Endodermal cell (in vitro differentiated cells): ENCODE measurements at places on chromosomes 4 and X. TPM values are rescaled to one million over a fixed set of nuclear protein-coding genes. Genes with fewer than 3 reads are reported as not detected.
A peak's percentile ranks its signal among the peaks of the same experiment; 100 is the strongest.

DNA sequence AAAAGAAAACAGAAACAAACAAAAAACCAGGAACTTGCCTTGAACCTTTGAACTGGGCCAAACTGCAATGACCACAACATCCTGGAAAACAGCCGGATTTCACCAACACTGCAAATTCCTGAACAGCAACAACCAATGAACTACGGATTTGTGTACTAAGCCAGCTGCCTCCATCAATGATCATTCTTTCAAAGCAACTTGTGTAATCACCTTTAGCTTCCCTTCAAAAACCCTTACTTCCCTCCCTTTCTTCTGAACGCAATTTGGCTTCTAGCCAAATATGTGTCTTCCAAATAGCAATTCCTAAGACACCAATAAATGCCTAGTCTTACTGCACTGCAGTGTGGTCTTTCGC lies 98.5 kb upstream of the FAM47C start:
- no peak for DNase-seq

DNA sequence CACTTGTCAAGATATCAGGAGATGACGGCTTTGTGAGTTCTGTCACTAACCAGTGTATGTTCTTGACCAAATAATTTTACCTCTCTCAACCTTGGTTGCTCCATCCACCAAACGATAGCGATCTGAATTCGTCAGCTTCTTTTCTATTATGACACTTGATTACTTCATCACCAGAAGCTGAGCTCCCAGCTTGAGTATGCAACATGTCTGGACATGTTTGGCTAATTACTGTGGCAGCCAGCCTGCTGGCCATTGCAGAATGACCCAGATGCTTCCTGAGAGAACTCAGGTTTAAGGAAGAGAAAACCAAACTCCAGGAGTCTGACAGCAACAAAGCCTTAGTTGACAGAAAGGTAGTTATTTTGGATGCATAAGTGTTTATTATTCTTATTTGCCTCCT lies 46.4 kb upstream of the PARM1 start:
- DNase-seq, result no peak

- DNase-seq, result no peak
Measured at GRCh38 chr4:16043642-16044498, 40.0 kb downstream of the PROM1 start.

DNA sequence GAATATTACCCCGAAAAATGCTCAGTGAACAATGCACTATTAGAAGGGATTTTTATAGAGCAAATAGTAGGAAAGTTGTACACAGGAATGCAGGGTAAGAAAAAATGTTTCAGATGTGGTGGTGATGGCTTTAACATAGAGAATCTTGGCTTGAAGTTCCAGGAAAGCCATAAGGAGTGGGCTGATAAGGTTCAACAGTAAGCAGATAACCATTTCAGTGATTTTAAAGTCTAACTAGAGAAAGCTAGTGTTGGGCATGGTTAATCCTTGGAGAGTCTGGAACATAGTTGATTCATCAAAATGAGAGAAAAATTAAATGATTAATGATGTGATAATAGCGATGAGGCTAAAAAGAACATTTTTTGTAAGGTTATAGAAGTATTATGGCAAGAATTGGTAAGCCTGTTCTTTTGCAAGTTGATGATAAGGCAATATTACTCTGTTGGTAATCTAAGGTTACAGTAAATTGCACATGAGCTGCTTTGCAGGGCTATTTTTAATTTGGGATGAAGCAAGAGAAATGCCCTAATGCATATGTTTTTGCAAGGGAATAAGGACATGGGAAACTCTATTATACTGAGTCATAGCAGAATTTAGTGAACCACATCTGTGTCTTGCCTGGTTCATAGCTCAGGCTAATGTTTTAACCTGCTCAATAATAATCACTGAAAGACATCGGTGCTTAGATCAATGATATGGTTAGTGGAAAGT lies 44.3 kb downstream of the GALNTL6 start:
- no peak for DNase-seq

- no peak for DNase-seq
Measured at GRCh38 chr4:17662694-17663093, 48.3 kb downstream of the MED28 start.

GRCh38 chr4:145182222-145182621 lies 1.8 kb upstream of the OTUD4 start:
- no peak for DNase-seq

- no peak for DNase-seq
Measured at GRCh38 chr4:23766344-23766743, 123.5 kb downstream of the PPARGC1A start.

- DNase-seq, result peak; percentile 85
Measured at GRCh38 chrX:130170752-130171445, 863 bp upstream of the RAB33A start.

DNA sequence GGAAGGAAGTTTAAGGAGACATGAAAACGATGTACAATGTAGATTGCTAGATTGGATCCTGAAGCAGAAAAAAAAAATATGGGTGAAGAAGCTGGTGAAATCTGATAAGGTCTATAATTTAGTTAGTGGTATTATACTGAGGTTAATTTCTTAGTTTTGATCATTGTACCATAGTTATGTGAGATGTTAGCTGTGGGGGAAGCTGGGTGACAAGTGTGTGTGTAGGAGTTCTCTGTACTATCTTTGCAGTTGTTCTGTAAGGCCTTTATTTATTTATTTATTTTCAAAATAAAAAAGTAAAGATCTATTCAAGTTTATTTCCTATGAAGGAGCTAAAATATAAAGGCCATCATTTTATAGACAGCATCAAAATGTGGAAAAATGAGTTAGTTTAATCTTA lies 12.5 kb upstream of the EXOC1 start:
- no peak for DNase-seq

Gene ATP1B4
- total RNA-seq, result not detected in 3 replicates

Gene XK
- total RNA-seq, result 0.21 to 0.55 TPM (median 0.49 TPM) in 3 replicates

Gene MSX1
- 0.86 and 1.3 TPM in 2 replicates for total RNA-seq

Gene MAGED4B
- 162 and 225 TPM in 2 replicates for total RNA-seq

Gene PDE6B
- 11.9 and 14.6 TPM in 2 replicates for total RNA-seq

DNA sequence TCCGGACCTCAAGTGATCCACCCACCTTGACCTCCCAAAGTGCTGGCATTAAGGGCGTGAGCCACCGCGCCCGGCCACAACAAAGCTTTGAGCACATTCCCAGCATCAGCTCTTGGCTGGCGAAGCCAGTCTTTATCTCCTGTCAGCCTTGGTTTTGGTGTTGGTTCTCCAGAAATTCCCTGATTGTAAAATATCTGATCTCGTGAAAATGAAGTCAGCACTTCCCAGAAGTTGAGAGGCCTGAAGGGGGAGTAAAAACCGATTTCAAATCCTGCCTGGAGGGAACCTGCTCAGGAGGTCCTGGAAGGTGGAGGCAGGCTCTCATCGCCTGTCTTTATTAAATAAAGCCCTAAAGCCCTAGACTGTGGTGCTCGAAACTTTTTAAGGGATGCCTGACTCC lies 33.6 kb downstream of the PTTG2 start:
- DNase-seq, result no peak

DNA sequence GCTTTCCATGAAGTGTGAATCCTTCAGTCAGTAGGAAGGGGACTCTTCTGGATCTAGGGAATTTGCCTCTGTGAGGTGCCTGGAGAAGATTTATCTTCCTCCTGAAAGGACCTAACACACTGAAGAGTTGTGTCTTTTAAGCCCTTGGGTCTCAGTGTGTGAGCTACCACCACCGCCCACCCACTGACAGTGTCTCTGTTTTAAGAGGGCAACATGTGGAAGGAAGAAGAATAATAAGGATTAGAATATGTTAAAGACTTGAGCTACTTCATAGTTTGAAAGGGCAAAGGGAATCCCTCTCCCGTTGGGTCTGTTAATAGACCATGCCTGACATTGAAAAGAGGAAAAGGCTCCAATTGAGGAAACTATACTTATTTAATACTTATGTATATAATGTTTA lies 64.3 kb upstream of the TLR2 start:
- no peak for DNase-seq

DNA sequence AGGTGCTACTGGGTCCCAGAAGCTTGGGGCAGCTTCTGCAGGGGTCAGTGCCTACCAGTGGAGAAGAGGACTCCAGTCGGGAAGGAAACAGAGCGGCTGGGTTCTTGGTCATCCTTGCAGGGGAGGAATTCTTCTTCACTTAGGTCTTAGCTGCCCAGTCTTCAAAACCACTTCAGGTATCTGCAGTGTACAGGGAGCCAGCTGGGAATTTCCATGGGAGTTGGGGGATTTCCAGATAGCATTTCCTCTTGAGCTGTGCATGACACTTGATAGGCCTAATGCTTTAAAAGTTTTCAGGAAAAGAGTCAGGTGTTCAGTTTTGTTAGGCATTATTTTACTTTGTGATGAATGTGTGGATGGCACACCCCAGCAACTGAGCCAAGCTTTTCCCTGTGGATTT lies 58.1 kb upstream of the ENPP6 start:
- DNase-seq, result no peak

Gene ZNF157
- total RNA-seq, result 0.84 to 1.3 TPM (median 1.2 TPM) in 3 replicates

Gene FRG2
- total RNA-seq, result not detected in 3 replicates
